ENCODE measurements at places on chromosomes 5 and 9.

- no peak overlapping the region for H3K27ac ChIP-seq
- H3K4me1 ChIP-seq: peaks cover 18% of the 10 kb centered on the region
- no peak for DNase-seq
- no peak overlapping the region for H3K4me3 ChIP-seq
- H3K36me3 ChIP-seq: no peaks in the 10 kb centered on the region
- no peaks in the 10 kb centered on the region for H3K27me3 ChIP-seq
Measured at GRCh38 chr5:170339780-170340167, 42.2 kb upstream of the LCP2 start.

DNA sequence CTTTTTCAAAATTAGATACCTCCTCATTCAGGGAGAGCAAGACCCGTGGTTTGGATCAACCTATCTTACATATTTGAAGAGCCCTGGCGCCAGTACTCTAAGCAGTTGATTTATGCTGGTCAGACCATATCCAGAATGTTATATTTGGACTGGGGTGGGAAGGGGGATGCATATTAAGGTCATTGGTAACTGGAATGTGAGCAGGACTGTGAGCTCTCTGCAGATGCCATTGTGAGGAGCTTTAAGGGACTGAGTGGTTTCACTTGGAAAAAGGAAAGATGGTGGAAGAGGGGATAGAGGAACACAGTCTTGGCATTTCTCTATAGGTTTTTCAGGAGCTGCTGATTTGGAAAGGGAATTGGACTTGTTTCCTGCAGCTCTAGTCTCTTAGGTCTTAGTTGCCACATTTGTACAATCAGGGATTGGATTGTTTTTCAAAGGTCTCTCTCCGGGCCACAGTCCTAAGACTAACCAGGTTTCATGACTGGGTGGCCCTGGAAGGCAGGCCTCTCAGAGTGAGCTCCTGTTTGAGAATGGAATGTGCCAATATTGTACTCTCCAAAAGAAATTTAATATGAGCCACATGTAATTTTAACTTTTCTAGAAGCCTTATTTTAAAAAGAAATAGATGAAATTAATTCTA is 25.8 kb upstream of the F2R start:
- peaks cover 49% of the 10 kb centered on the region for H3K36me3 ChIP-seq
- H3K4me1 ChIP-seq: peaks cover 7% of the 10 kb centered on the region
- no peak overlapping the region for H3K4me3 ChIP-seq
- no peak for DNase-seq
- no peak overlapping the region for H3K27ac ChIP-seq

GRCh38 chr5:34667705-34668104 is 11.6 kb downstream of the RAI14 start:
- H3K36me3 ChIP-seq: no peaks in the 10 kb centered on the region
- no peaks in the 10 kb centered on the region for H3K4me1 ChIP-seq
- no peak overlapping the region for H3K27ac ChIP-seq
- no peak overlapping the region for H3K4me3 ChIP-seq
- no peaks in the 10 kb centered on the region for H3K27me3 ChIP-seq

DNA sequence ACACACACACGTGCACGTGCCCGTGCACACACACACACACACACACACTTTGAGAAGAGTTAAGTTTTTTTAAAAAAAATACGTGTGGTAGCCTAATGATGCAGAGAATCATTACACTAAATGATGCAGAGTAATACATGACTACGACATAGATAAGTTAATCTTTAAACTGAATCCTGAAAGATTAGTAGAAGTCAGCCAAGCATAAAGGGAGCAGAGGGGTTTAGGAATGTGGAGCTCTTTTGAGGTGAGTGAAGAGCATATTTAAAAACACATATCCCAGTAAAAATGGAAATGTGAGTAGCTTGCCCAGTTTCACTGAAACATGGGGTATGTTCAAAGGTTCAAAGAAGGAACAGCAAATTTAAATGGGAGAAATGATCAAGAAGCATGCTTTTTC is 61.3 kb upstream of the TYRP1 start:
- no peak overlapping the region for H3K27ac ChIP-seq
- no peak for DNase-seq
- no peaks in the 10 kb centered on the region for H3K27me3 ChIP-seq

DNA sequence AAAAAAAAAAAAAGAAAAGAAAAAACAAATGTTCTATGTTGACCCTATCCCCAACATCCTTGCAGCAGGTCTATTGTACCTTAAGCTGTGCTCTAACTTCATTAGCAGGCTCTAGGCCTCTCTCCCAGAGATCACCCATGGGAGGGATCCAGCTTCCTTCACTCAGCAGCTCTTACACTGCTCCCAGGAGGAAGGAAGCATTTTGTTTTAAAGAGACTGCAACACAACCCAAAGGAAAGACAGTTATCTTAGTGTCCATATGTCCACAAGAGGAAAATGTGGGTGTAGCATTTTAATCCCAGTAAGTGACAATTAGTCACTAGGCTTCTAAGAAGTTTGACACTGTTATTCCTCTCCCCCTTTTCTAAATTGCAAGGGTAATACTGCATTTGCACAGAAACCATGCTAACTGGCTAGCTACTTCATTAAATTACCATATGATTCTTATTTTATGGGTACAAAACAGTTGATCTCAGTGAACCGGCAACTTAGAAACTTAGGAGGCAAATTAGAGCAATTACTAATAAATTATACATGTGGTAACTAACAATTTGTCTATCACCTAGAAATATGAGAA is 58.8 kb downstream of the MARCHF3 start:
- DNase-seq: peak; percentile 36
- no peaks in the 10 kb centered on the region for H3K27me3 ChIP-seq
- no peaks in the 10 kb centered on the region for H3K36me3 ChIP-seq

DNA sequence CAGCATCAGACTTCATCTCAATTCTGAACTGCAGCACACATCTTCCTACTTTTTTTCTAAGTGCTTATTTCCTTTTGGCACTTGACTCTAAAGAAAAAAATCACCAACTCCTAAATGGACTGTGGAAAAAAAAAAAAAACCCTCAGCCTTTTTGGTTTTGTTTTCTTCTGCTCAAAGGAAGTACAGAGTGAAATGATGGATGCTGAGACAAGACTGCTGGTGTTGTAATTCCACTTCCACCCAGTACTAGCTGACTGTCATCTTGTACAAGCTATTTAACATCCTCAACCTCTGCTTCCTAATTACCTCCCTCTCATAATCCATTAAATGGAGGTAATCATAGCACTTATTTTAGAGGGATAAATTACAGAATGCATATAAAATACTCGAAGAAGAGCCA is 171.5 kb upstream of the GNA14 start:
- H3K4me1 ChIP-seq: peaks cover 7% of the 10 kb centered on the region
- peak; percentile 81 for DNase-seq
- H3K4me3 ChIP-seq: no peak overlapping the region
- no peak overlapping the region for H3K27ac ChIP-seq

GRCh38 chr9:134286471-134287245 is 39.6 kb upstream of the RXRA start:
- H3K27me3 ChIP-seq: no peaks in the 10 kb centered on the region
- peaks cover 26% of the 10 kb centered on the region for H3K4me1 ChIP-seq
- peak overlapping the region; percentile 41 for H3K4me3 ChIP-seq
- no peaks in the 10 kb centered on the region for H3K36me3 ChIP-seq

GRCh38 chr5:133487093-133487492 is 125.2 kb downstream of the FSTL4 start:
- H3K27ac ChIP-seq: no peak overlapping the region
- H3K36me3 ChIP-seq: no peaks in the 10 kb centered on the region
- DNase-seq: no peak
- H3K4me3 ChIP-seq: no peak overlapping the region

DNA sequence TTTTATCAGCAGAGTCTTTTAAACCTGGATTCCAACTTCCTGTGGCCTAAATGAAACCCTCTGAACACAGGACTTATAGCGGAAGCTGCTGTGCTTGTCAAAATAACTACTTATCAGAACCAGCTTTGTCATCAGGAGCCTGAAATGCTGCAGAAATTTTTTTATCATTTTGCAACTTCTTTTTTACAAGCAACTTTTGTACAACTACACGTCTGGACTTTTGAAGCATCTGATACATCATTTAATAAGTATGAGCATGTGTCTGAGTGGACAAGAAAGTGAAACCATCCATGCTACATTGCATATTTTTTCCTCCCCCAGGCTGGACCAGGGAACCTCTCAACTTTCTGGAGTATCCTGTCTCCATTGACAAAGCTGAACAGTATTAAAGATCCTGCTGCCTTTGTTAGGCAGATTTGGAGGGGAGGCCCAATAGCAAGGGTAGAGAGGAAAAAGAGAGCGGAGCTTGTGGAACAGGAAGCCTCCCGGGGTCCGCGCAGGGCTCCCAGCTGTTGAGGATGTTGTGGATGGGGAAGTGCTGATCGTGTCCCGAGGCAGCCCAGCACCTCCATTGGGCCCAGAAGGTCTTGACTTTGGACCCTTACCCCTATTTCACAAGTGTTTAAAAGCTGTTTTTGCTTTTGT is 196.6 kb downstream of the MSX2 start:
- no peak overlapping the region for H3K27ac ChIP-seq
- H3K27me3 ChIP-seq: no peaks in the 10 kb centered on the region
- peak; percentile 17 for DNase-seq
- no peaks in the 10 kb centered on the region for H3K36me3 ChIP-seq
- H3K4me3 ChIP-seq: no peak overlapping the region

GRCh38 chr5:156328161-156328560 is 1.2 kb downstream of the SGCD start:
- no peaks in the 10 kb centered on the region for H3K36me3 ChIP-seq
- DNase-seq: no peak
- no peak overlapping the region for H3K27ac ChIP-seq
- no peaks in the 10 kb centered on the region for H3K4me1 ChIP-seq
- H3K27me3 ChIP-seq: no peaks in the 10 kb centered on the region
- no peak overlapping the region for H3K4me3 ChIP-seq

- H3K4me3 ChIP-seq: no peak overlapping the region
- no peak for DNase-seq
- peaks cover 3% of the 10 kb centered on the region for H3K4me1 ChIP-seq
- H3K27ac ChIP-seq: no peak overlapping the region
Measured at GRCh38 chr5:167820101-167820990, 471.1 kb upstream of the WWC1 start.

GRCh38 chr5:65030056-65030455 is 261.3 kb downstream of the CWC27 start:
- no peak overlapping the region for H3K27ac ChIP-seq
- peaks cover 8% of the 10 kb centered on the region for H3K4me1 ChIP-seq
- H3K36me3 ChIP-seq: no peaks in the 10 kb centered on the region
- H3K4me3 ChIP-seq: no peak overlapping the region
- no peak for DNase-seq

DNA sequence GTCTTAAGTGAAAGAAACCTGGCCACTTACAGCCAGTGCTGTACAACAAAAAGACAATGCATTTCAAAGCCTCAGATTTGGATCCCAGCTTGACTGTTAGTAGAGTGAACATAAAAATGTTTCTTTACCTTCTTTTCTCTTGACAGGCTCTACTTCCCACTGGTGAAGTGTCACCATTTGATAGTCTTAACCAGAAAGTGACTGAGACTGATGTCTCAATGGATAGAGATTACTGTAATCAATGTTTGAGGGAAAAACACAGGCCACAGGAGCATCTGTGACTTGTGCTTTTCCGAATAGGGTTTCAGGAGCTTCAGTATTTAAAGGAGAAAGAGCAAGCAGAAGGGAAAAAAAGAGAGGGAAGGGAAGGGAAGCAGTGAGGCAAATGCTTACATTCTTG is 41.7 kb upstream of the STK32A start:
- no peaks in the 10 kb centered on the region for H3K4me1 ChIP-seq
- no peaks in the 10 kb centered on the region for H3K36me3 ChIP-seq
- no peak for DNase-seq
- no peaks in the 10 kb centered on the region for H3K27me3 ChIP-seq

DNA sequence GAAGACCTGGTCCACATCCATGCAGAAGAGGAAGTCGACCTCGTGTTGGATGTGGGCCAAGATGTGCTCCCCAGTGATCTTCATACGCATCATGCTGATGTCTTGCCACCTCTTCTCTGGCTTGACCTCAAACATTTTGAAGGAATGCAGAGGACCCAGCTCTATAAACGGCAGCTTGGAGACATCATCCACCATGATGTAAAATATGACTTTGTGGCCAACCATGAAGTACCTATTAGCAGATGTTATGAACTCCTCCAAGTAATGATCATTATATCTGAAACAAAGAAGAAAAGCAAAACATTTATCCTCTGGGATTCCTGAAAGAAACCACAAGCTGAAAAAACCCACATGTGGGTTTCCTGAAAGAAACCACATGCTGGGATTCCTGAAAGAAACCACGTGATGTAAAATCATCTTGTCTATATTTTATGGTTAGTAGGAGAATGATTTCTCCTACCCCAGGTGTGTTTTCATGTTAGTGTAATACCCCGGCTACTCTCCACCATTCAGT is 52.3 kb downstream of the GGTA1 start:
- no peak overlapping the region for H3K4me3 ChIP-seq
- no peaks in the 10 kb centered on the region for H3K36me3 ChIP-seq
- no peak for DNase-seq
- H3K4me1 ChIP-seq: peaks cover 25% of the 10 kb centered on the region
- no peak overlapping the region for H3K27ac ChIP-seq

- no peak overlapping the region for H3K27ac ChIP-seq
- no peak overlapping the region for H3K4me3 ChIP-seq
- no peak for DNase-seq
- H3K27me3 ChIP-seq: peaks cover 4% of the 10 kb centered on the region
- H3K4me1 ChIP-seq: peaks cover 2% of the 10 kb centered on the region
Measured at GRCh38 chr9:117081641-117082317, 333.1 kb downstream of the ASTN2 start.

DNA sequence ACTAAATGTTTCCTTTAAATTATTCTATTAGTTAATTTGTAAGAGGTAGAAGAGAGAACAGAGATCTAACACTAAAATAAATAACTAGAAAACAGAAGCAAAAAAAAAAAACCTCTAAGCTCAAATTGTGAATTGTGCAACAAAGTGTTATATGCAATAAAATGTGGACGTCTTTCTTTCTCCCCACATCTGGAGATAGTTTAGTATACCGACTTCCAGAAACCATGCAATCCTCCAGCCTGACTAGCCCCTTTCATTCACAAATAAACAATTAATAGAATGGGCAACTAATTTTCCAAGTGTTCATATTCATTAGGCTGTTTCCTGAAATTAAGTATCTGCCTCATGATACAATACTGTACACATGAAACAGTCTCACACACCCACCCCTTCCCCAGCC is 258.5 kb downstream of the BNC2 start:
- H3K27ac ChIP-seq: no peak overlapping the region
- no peak for DNase-seq
- no peaks in the 10 kb centered on the region for H3K4me1 ChIP-seq
- peaks cover 2% of the 10 kb centered on the region for H3K27me3 ChIP-seq
- H3K4me3 ChIP-seq: no peak overlapping the region

DNA sequence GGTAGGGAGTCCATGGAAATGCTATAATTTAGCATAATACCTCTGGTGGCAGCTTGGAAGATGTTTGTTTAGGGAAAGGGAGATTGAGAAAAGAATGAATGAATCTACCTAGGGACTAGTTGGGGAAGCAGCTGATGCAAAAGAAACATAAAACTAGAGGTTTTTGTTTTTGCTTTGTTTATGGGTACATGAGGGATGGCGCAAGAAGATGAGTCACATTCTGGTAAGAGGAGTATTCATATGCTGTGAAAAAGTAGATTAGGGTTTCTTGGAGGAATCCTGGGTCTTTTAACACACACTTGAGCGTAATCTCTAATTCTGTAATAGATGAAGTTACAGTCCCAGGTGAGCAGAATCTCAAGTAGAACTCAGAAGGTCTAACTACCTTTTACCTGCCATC is 17.1 kb downstream of the C9orf43 start:
- H3K27me3 ChIP-seq: no peaks in the 10 kb centered on the region
- H3K27ac ChIP-seq: no peak overlapping the region
- H3K4me3 ChIP-seq: no peak overlapping the region
- peaks cover 29% of the 10 kb centered on the region for H3K36me3 ChIP-seq
- no peak for DNase-seq

GRCh38 chr5:107776922-107777740 is 106.4 kb upstream of the EFNA5 start:
- H3K27ac ChIP-seq: no peak overlapping the region
- H3K4me3 ChIP-seq: no peak overlapping the region
- no peaks in the 10 kb centered on the region for H3K4me1 ChIP-seq
- no peaks in the 10 kb centered on the region for H3K36me3 ChIP-seq
- no peak for DNase-seq
